NCI-H526 treated with DMSO at 0.1 percent for 48 hours (cell line): ENCODE measurements at places on chromosomes 13 and 19.

DNA sequence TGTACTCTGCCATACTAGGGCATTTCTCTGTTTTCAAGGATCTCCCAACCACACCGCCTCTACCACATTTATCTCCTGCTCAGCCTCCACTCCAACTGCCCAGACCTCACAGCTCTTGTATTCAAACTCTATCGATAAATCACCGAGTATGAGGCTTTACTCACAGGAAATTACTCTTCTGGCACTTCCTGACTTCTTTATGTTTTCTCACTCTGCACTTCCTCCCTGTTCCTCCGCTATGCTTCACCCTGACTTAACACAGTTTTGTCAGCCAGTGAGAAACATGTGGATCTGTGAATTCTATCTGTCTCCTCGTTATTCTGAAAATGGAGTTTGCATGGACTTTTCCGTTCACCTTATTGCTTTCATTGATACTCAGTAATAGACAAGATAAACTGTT, 2.6 kb upstream of the CARD8 start:
- DNase-seq: no peak

GRCh38 chr19:55498246-55498840, 10.1 kb downstream of the SSC5D start:
- DNase-seq: no peak

DNA sequence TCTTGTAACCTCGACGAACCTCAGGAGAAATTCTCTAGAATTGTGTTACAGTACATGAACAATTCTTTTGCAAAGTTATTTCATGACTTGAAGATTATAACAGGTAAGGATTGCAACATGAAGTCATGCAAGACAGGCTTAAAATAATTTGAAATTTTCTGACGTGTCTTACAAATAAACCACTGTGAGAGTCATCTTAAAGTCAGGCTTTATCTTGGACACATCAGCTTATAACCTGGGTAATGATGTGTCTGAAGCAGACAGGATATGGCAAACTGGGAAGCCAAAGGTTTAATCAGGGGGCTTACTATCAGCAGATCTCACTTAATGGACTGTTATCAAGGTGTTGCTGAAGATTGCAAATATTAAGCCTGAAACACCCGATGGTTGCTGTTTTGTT, 407.8 kb downstream of the KLF5 start:
- no peak for DNase-seq

DNA sequence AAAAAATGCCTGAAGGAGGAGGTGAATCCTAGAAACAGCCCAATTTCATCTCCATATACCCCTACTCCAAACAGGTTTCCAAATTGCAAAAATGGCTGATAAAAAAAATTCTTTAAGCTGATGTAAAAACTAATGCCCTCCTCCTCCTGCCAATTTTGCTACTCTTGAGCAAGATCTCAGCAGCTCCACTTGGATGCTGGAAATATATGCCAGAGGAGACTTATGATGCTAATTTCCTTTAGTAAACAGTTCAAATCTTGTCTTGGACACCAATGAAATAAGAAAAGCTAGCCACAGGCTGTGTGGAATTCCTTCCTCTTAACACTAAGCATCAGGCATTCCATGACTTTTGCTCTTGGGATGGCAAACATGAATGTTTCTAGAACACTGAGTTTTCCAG, 67.5 kb downstream of the INSR start:
- no peak for DNase-seq

DNA sequence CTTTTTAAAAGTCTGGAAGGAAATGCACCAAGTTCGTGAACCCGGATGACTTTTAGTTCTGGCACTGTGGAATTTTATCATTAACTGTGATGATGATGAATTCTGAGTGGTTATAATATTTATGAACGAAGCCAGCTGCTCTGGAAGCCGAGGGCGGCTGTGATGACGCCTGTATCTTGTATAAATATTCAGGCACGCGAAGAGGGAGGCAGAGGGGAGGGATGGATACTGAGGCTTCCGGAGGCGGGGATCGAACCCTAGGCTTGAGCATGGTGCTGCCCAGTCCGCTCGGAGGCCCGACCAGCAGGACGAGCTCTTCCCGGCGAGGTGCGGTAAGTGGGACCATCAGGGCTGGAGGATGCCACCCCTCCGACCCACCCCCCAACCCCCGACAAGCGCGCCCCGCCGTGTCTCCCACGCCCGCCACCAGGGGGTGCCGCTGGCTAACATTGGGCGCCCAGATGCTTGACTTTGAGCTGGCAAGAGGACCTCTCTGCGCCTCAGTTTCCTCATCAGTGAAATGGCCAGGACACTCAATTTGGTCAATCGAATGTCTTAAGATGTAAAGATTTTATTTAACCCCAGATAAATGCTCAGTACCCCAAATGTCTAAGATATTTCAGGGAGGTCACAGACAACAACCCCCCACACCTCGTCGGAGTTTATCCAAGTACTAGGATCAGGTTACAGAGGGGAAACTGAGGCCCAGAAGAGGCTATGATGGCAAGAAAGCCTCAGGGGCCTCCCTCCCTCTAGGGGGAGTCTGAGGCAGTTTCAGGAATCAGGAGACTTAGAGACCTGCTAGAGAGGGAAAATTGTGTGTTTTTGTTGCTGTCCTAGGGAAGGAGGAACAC, 4.5 kb upstream of the RAB3A start:
- no peak for DNase-seq

DNA sequence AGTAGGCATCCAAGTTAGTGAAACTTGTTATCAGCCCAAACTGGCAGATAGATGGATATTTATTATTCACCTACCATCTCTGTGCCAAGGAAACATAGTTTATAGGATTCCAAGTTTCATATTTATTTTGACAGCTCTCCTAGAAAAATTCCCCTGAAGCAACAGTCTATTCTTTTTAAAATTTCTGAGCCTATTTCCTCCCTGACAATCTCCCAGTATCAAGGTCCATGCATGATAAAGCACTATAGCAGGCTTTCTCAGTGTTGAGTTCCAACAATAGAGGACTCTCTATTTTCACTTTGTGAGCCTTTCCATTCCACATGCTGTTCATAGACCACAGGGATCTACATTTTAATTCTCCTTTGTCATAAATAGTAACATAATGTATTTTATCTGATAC, 312.6 kb downstream of the SLITRK6 start:
- DNase-seq: no peak

DNA sequence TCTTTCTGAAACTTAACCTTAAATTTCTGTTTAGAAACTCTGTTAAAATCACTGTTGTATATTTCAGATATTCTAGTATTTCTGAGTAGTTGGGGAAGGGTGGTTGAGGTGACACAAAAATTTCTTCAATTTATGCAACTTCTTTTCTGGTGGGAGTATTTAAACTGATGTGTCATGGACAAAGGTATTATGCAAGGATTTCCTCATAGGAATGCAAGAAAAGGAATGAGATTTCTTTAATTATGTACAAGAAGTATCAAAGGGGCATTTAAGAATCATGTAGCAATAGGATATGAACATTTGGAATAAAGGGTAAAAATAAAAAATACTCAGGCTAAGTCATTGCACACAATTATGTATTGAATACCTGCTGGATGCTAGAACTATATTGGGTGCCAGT, 575.8 kb upstream of the KLF12 start:
- no peak for DNase-seq

GRCh38 chr19:8501516-8501915, 924 bp downstream of the PRAM1 start:
- no peak for DNase-seq

- no peak for DNase-seq
Measured at GRCh38 chr19:46999377-46999776, 20.3 kb upstream of the NPAS1 start.

DNA sequence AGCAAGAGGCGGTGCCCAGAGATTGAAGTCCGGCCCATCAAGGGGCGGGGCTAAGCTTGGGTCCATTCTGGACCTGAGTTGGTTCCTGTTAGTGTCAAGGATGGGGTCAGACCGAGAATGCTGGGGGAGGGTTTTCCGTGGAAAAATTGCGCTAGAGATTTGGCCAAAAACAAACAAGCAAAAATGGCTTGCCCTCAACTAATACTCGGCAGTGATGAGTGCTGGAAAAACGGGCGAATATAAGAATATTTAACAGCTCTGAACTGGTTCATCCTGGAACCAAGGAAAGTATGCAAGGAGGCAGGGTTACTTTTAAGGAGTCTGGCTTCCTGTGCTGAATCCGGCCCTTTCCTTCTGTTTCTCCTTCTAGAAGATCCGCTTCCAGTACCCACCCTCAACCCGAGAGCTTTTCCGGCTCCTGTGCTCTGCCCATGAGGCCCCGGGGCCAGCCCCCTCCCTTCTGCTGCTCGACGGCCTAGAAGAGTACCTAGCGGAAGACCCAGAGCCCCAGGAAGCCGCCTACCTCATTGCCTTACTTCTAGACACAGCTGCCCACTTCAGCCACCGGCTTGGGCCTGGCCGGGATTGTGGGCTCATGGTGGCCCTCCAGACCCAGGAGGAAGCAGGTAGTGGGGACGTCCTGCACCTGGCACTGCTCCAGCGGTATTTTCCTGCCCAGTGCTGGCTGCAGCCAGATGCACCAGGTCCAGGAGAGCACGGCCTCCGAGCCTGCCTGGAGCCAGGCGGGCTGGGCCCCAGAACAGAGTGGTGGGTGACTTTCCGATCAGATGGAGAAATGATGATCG, 880 bp downstream of the SWSAP1 start:
- no peak for DNase-seq

DNA sequence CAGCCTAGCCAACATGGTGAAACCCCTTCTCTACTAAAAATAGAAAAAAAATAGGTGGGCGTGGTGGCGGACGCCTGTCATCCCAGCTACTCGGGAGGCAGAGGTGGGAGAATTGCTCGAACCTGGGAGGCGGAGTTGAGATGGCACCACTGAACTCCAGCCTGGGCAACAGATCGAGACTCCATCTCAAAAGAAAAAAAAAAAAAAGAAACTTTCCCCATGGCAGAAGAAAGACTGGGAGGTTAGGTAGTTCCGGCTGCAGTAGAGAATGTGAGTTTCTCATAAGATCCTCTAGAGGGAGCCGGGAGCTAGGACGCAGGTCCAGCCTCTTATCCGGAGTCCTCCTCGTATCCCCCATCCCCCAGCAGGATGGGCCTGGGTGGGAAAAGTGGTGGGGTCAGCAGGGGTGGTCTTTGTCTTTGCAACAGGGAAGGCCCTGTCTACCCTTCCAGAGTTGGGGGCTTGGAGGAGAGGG, 13.2 kb upstream of the CREB3L3 start:
- DNase-seq: peak; percentile 11

DNA sequence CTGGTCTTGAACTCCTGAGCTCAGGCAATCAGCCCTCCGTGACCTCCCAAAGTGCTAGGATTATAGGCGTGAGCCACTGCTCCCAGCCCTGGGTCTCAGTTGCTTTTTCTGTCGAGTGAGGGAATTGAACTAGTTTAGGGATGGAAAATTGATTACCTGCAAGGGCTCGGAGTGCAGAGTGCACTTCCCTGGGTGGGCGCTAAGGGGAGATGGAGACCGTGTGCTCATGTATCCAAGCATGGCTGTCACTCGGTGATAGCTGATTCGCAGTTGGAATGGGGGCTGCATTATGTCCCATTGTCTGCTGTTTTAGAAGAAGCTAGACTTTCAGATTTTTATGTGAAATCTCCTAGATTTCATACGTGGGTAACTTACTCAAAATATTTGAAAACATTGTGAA, 139.9 kb upstream of the RFC3 start:
- DNase-seq: no peak

- DNase-seq: no peak
Measured at GRCh38 chr19:35696835-35697234, 7.5 kb upstream of the ZBTB32 start.

GRCh38 chr19:11045536-11045935, 43.7 kb upstream of the LDLR start:
- DNase-seq: no peak

- no peak for DNase-seq
Measured at GRCh38 chr19:48867123-48867745, 1.2 kb downstream of the PLEKHA4 start.

- no peak for DNase-seq
Measured at GRCh38 chr13:90553159-90553558, 794.3 kb upstream of the MIR17HG start.

GRCh38 chr19:4345342-4346019, 2.1 kb downstream of the MPND start:
- no peak for DNase-seq

DNA sequence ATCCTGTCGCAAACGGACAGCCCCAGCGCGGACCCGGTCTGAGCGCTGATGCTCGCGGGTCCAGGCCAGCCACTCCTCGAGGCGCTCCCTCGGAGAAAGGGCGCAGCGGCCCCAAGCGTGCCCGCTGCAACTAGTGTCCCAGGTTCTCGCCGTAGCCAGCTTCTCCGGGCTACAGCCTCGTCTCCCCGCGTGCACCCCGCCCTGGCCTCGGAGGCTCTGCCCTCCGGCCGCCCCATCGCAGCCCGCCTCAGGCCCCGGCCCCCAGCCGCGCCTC, 487 bp downstream of the FLT1 start:
- peak; percentile 52 for DNase-seq

GRCh38 chr19:32287811-32288227, 57.6 kb upstream of the ZNF507 start:
- DNase-seq: peak; percentile 41

- DNase-seq: no peak
Measured at GRCh38 chr13:72259528-72259927, 392.5 kb upstream of the DACH1 start.

DNA sequence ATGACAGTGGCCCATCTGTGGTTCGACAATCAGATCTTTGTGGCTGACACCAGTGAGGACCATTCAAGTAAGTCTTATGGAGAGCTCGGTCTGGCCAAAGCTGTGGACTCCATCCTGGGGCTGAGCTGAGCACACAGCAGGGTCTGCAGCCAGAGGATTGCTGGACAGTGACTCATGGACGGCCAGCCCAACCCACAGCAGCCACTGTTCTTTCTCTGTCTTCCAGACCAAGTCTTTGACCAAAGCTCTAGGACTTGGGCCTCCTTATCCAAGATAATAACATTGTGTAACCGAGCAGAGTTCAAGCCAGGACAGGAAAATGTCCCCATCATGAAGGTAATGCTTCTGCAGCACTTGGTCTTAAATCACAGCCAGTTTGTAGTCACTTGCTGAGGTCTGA, 12.4 kb downstream of the ATP12A start:
- no peak for DNase-seq

DNA sequence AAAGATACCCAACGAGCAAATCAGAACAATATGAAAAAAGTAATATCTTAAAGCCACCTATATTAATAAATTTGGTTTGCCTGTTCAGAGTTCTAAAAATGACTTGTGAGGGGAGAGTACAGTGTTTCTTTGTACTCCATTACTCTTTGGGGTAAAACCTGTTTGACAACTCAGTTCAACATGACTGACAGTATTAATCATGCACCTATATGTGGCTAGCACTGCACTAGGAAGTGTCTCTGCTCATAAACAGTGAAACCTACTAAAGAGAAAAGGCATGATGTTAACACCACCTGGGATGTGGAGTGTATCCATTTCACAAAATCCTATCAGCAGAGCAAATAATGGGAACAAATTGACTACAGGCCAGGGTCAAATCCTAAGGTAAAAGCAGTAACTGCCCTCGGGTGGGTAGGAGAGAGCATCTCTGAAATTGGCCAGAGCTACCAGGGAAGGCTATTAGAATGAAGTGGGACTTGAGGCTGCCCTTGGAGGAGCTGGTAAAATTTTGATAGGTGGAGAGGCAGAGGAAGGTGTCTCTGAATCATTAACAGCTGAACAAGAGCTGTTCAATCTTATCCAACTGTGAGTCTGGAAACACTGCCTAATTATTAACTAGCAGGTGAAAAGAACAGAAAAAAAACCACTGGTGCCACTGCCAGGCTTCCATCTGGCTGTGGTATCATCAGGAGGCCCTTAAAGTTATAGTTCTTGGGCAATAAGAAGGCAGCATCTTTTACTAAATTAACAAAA, 365.1 kb downstream of the DNAJC15 start:
- DNase-seq: peak; percentile 73

- DNase-seq: no peak
Measured at GRCh38 chr19:55044771-55045716, 7.0 kb upstream of the GP6 start.

- no peak for DNase-seq
Measured at GRCh38 chr13:61531383-61532065, 115.9 kb upstream of the PCDH20 start.
